Myocyte (in vitro differentiated cells): ENCODE measurements at places on chromosomes 7 and 10. TPM values are rescaled to one million over a fixed set of nuclear protein-coding genes. Genes with fewer than 3 reads are reported as not detected.

- DNase-seq: no peak
Measured at GRCh38 chr10:75707080-75707840, 275.8 kb downstream of the LRMDA start.

- peak; percentile 75 for DNase-seq
Measured at GRCh38 chr10:93080350-93081046, 6.8 kb downstream of the CYP26A1 start.

- DNase-seq: no peak
Measured at GRCh38 chr10:110698340-110698739, 54.2 kb downstream of the RBM20 start.

DNA sequence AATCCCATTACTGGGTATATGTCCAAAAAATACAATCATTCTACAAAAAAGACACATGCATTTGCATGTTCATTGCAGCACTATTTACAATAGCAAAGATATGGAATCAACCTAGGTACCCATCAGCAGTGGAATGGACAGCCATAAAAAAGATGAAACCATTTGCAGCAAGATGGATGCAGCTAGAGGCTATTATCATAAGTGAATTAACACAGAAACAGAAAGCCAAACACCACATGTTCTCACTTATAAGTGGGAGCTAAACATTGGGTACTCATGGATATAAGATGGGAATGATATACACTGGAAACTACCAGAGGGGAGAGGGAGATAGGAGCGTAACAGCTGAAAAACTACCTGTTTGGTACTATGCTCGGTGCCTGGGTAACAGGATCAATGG is 154.0 kb downstream of the TMEM26 start:
- no peak for DNase-seq

DNA sequence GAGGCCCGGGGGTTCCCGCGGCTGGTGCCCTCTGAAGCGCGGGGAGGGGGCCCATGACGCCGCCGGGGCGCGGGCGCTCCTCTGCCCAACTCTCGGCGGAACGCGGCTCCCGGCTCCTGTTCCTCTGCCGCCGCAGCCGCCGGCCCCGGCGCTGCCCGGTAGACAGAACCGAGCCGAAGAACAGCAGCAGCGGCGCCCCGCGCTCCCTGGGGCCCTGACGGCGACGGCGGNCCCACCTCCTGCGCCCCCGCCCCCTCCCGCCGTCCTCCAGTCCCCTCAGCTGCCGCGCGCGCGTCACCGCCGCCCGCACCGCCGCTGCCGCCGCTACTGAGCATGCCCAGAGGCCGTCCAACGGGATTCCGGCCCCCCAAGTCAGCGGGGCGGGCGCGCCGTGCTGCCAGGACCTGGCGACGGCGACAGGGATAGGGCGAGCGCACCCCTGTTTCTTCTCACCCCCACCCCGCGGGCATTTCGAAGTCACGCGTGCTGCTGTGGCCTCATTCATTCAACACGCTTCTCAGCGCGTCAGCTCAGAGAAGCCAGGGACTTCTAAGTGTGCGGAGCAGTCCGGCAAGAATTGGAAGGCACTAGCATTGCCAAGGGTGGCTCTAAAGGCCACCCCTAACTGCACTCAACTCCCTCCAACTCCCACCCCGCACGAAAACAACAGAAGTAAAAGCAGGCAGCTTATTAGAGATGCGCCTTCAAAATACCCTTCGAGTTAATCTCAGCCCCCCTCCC is at the start of gene IPMK:
Gene IPMK, minus strand, starts transcription at position 182 of the 741 bp plus-strand sequence. CDS start 283 bp downstream, outside the sequence.
- peak; percentile 95 for DNase-seq

- DNase-seq: no peak
Measured at GRCh38 chr10:69317175-69317604, 38.9 kb downstream of the HK1 start.

GRCh38 chr10:101896225-101896877 is 52.8 kb upstream of the KCNIP2 start:
- no peak for DNase-seq

DNA sequence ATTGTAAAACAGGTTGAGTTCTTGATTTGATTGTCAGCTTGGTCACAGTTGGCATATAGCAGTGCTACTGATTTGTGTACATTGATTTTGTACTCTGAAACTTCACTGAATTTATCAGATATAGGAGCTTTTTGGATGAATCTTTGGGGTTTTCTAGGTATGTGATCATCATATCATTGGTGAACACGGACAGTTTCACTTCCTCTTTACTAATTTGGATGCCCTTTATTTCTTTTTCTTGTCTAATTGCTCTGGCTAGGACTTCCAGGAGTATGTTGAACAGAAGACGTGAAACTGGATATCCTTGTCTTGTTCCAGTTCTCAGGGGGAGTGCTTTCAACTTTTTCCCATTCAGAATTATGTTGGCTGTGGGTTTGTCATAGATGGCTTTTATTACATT is 86.9 kb downstream of the EXOC4 start:
- DNase-seq: no peak

DNA sequence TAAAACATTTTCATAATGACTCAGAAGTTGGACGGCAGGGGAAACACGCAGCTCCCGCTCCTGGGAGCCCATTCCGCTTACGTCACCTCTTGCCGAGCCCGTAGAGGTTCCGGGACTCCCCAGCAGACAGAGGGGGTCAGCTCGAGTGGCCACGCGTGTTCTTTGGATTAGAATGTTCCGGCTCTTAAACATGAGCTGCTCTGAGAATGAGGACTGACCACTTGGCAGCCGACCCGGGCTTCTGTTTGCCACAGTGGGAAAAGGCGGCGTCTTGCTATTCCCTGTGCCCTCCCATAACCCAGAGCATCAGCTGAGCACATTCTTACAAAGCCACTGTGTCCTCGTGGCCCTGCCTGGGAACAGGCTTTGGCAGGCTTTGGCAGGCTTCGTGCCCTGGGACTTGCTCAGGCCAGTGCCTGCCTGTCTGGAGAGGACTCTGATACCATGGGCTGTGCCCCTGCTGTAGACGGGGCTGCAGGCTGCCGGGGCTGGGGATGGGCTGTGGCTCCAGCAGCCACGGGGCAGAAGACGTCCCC is 40.1 kb downstream of the PFKP start:
- DNase-seq: peak; percentile 98

DNA sequence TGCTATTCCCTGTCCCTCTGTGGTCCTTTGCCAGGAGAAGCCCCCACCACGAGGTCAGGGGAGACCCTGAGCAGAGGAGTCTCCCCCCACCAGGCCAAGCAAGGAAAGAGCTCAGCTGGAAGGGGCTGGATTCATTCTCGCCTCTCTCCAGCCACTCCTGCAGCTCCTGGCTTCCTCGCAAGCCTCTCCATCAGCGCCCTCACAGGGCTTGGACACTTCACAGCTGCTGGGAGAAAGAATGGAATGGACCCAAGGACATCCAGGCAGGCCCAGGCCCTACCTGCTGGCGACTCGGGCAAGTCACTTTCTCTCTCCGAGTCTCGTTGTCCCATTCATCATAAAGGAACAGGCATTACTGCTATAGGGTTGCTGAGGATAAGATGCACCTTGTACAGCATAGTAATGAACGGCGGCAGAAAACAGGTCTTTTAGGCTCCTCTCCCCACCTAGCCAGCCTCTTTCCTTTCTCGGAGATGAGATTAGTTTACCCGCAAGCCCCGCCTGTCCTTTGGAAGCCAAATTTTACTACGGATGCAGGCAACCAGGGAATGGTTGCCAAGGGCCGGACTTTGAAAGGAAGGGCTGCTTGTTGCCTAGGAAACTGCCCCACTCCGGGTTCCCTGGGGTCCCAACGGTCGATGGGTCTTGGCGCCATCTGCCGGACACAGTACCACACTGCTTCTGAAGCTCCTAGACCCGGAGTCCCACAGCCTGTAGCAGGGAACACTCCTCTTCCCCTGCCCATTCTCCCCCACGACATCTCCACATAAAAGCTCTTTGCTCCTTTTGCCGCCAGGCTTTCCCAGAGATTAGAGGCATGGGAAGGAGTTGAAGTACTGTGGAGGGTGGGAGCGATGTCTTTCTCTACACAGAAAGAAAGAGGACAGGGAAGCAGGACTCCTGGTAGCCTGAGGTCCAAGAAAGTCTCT is 22.3 kb downstream of the IMPDH1 start:
- peak; percentile 90 for DNase-seq

- no peak for DNase-seq
Measured at GRCh38 chr7:156725073-156725472, 84.5 kb downstream of the RNF32 start.

DNA sequence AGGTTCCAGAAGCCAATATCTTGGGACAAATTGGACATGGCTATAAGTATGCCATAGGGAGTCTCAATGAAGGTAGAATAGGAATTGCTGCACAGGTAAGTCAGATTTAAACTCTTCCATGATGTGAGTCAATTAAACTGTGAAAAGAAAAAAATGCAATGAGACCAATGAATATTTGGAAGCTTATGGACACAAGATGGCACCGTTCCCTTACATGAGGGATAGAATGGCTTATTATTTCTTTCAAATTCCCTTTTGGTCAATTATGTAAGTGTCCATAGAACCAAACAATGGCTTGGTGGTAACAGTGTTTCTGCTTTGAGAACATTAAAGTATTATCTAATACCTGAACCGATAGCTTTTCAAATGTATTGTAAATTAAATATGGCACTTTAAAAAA is 35.6 kb downstream of the ACADSB start:
- peak; percentile 17 for DNase-seq

DNA sequence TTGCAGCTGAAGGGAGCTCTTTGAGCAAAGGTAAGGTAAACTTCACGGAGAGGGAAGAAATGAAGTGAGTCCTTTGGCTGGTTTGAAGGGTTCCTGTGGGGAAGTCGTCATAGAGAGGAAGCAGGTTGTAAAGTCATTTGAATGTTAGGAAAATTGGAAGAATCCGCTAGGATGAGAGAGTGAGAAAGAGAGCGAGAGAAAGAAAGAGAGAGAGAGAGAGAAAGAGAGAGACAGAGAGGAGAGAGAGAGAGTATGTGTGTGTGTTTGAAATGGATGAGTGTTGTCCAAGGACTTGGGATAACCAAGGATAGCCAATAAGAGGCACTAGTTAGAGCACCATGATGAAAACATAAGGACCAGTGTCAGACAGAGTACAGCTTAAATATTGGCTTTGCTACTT is 43.1 kb downstream of the FEZF1 start:
- DNase-seq: no peak

DNA sequence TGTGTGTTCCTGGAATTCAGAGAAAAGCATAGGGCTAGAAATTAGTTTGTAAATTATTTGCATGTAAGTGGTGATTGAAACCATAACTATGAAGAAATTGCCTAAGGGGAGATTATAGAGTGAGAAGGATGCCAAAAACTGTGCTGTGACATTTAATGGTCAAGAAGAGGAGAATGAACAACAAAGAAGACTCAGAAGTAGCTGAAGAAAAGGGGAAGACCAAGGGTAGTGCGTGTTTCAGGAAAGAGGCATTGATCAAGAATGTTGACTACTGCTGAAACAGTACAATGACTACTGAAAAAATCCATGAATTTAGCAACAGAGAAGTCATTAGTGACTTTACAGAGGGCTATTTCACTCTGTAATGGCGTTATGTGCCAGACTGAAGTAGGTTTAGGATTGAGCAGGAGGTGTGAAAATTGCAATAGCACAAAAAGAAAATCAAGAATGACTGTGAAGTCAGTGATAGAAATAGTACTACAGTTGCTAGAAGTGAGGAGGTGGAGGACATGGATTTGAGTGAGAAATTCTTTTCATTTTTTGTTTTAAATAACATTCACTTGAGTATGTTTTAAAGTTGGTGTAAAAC is 28.9 kb upstream of the SAMD9L start:
- DNase-seq: no peak

- no peak for DNase-seq
Measured at GRCh38 chr7:66958538-66959350, 36.6 kb downstream of the SBDS start.

PALS2 gene
- 28.3 and 39.1 TPM in 2 replicates for total RNA-seq

KIAA1217 gene
- total RNA-seq: 10.2 and 13.2 TPM in 2 replicates

SYT15 gene
- total RNA-seq: 0.03 TPM in 1 of 2 replicates, not detected in the other

TDRD1 gene
- 0.51 and 0.62 TPM in 2 replicates for total RNA-seq

CNTNAP2 gene
- not detected in 2 replicates for total RNA-seq
